ENCODE measurements at places on chromosomes 16 and 17.

DNA sequence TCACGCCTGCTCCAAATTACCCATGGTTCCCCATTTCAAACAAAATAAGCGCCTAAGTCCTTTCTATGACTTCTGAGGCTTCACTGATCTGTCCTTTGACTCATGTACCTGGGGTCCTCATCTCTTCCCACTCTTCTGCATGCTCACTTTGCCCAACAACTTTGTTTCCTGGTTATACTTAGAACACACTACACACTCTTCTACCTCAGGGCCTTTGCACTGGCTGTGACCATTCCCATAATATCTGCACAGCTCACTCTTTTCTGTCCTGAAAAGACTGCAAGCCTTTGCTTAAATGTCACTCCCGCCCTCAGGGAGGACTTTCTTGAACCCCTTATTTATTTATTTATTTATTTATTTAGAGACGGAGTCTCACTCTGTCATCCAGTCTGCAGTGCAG is 14.1 kb downstream of the CDH1 start:
- no peak for DNase-seq

DNA sequence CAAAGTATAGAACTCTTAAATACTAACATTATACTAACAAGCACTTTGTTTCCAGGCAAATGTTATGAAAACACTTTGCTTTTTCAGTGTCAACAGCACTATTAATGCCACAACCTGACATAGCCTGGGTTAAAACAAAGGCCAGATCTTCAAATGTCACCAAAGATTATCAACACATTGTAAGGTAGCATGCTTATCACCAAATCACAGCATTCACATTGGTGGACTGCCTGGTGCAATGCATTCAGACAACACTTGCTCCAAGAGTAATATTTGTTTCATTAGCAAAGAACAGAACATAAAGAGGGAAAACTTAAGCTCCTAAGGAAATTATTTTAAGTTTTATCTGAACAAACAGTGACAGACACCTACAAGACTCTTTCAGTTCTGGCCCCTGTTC is 1361.2 kb downstream of the CDH8 start:
- no peak for DNase-seq

- peak; percentile 75 for DNase-seq
Observed at GRCh38 chr16:89171216-89172170, at the start of gene CDH15. Gene CDH15, plus strand, starts transcription at chr16:89171748. Its CDS starts 84 bp downstream, at chr16:89171832.

GRCh38 chr17:828761-829160 is 46.6 kb downstream of the MRM3 start:
- DNase-seq: no peak

GRCh38 chr16:26441178-26441577 is 625.5 kb upstream of the C16orf82 start:
- no peak for DNase-seq

- peak; percentile 59 for DNase-seq
Observed at GRCh38 chr17:75191584-75191983, 8.8 kb upstream of the SUMO2 start.

DNA sequence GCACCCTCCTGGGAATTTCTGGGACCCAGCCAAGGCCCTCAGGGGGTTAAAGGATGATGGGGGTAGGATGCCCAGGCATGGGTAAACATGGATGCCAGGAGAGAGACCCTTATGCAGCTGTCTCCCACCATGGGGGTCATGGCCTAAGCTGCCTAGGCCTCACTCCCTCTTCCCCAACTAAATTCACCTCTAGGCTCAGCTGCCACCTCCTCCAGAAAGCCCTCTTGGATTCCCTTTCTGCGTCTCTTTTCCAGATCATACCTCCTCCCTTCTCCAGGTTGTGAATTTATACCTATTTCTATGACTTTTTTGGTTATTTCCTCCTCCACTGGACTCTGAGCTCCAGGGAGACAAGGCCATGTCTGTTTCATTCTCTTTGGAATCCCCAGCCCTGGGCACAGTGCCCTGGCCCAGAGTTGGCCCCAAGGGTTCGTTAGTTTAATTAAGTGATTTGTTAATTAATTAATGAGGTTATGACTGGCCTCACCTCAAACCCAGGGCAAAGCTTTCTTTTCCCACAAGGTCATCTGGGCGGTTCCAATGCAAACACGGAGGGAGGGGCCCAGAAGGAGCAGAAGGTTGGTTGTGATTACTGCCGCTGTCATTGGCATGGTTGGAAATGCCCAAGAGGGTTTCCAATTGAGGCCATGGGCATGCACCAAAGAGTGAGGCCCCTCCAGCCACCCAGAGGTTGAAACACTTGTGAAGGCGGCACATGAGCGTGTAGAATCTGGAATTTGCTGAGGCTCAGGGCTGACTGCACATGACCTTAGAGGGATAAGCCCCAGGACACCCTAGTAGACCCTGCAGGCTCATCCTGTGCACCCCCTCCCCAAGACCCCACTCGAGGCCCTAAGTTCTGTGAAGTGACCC is 6.9 kb upstream of the KRT17 start:
- no peak for DNase-seq

GRCh38 chr16:66278604-66279262 is 87.8 kb upstream of the CDH5 start:
- DNase-seq: no peak

DNA sequence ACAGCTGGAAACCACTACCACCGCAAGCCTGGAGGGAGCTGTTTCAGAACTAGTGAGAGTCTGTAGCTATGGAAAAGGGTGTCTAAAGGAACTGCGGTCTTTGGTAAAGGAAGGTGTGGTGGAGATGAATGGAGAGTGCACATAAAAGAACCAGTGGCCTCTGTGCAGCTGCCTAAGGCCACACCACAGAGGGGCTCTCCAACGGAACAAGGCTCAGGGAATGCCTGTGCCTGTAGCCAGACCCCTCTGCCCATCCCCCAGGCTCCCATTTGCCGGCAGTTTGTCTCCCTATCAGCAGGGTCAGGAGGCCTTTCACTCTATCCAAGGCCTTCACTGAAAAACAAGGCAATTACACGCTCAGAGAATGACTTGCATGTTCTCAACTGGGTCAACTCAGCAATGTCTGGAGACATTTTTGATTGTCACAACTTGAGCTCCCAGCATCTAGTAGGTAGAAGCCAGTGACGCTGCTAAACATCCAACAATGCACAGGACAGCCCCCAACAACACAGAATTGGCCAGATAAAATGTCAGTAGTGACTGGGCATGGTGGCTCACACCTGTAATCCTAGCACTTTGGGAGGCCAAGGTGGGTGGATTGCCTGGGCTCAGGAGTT is 3.3 kb upstream of the FDXR start:
- DNase-seq: no peak

DNA sequence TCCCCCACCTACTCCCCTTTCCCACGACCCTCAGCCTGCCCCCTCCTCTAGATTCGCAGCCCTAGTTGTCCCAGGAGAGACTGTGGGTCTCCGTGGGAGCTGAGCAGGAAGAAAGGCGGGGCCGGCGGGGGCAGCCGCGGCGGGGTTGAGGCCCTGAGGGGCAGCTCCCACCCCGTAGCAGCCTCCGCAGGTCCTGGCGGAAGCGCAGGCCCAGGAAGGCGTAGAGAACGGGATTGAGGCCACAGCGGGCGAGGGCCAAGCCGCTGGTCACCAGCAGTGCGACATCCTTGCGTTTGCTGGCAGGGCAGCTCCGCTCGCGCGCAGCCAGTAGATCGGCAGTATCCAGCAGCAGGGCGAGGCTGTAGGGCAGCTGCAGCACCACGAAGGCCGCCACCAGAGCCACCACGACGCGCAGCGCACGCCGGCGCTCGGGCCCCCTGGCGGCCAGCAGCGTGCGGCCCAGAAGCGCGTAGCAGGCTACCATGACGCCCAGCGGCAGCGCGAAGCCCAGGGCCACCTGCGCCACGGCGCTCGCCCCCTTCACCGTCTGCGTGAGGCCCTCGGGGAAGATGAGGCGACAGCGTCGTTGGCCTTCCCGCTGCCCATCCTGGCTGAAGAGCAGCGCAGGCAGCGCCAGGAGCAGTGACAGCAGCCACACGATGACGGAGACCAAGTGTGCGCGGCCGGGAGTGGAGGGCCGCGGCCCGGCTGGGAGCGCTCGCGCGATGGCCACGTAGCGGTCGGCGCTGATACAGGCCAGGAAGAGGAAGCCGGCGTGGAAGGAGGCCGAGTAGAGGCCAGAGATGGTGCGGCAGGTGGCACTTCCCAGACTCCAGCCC is 1.9 kb downstream of the CCR10 start:
- DNase-seq: peak; percentile 75

GRCh38 chr17:36980280-36980761 is 31.6 kb downstream of the AATF start:
- DNase-seq: peak; percentile 62

- DNase-seq: no peak
Observed at GRCh38 chr17:71919186-71919585, 201.6 kb upstream of the SOX9 start.

GRCh38 chr16:67158637-67159600 is 790 bp downstream of the TRADD start:
- DNase-seq: no peak

GRCh38 chr16:77555791-77556190 is 121.0 kb upstream of the ADAMTS18 start:
- no peak for DNase-seq

GRCh38 chr17:16135461-16135860 is 79.9 kb downstream of the NCOR1 start:
- DNase-seq: peak; percentile 69

- DNase-seq: no peak
Observed at GRCh38 chr17:871751-872519, 89.8 kb downstream of the MRM3 start.

- no peak for DNase-seq
Observed at GRCh38 chr16:77617996-77618395, 104.3 kb upstream of the NUDT7 start.

GRCh38 chr17:2950846-2951245 is 112.6 kb downstream of the OR1D5 start:
- DNase-seq: no peak

GRCh38 chr17:8020776-8021564 is 17.9 kb upstream of the ALOX15B start:
- DNase-seq: no peak

Data from IMR-90 (cell line).